ENCODE measurements at places on chromosomes 6 and 20. TPM values are rescaled to one million over a fixed set of nuclear protein-coding genes. Genes with fewer than 3 reads are reported as not detected.
A peak's percentile ranks its signal among the peaks of the same experiment; 100 is the strongest.

DNA sequence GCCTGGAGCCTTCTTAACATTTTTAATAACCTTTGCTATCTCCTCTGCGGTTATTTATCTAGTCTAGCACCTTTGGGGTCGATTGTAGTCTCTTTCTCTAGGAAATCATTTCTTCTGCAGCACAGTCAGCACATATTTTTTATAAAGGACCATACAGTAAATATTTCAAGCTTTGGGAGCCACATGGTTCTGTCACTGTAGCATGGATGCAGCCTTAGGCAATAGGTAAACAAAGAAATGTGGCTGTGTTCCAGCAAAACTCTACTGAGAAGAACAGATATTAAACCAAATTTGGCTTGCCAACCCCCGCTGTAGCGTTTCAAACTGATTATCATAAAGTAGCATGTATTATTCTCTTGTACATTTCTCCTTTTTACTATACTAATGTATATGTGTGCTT lies 95.7 kb downstream of the SLC23A2 start:
- no peak for DNase-seq

GRCh38 chr6:119285908-119286625 lies 63.5 kb downstream of the MAN1A1 start:
- DNase-seq = no peak

The IMPG1 gene
- not detected for total RNA-seq

The LY6G6F gene
- total RNA-seq = not detected

GRCh38 chr6:1399085-1399780 lies 9.9 kb downstream of the FOXF2 start:
- DNase-seq = no peak

DNA sequence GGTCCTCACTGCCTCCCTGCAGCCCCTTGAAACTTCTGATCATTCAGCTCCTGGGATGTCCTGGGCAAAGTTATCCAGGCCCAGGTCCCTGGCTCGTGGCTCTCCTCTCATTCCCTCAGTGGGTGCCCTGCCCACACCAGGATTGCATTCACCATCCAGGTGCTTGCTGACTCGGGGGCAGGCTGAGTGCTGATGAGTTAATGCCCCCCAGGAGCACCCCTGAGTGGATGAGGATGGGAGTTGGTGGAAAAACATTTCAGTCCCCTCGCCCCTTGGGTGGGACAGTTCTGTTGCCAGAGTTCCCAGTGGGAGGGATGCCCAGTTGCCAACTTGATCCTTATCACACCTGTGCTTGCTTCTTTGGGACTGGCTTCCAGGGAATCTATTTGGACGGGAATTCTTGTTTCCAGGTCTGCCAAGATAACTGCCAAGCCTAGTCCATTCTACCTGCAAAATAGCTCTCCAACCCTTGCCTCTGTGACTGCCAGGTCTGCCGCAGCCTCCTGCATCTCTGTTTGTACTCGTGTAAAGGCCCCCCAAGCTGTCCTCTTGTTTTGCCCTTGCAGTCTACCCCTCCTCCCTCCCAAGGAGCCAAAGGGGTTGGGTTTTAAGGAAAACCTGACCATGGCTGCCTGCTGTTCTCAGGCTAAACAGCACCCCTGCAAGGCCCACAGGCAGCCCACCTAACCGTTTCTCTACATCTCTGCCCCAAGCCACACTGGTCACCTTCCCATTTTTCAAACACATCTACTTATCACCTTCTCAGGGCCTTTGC lies 11.6 kb upstream of the RSPO4 start:
- no peak for DNase-seq

- no peak for DNase-seq
Measured at GRCh38 chr6:68572975-68573374, 62.1 kb upstream of the ADGRB3 start.

GRCh38 chr20:59696476-59696875 lies 92.1 kb downstream of the PHACTR3 start:
- no peak for DNase-seq

DNA sequence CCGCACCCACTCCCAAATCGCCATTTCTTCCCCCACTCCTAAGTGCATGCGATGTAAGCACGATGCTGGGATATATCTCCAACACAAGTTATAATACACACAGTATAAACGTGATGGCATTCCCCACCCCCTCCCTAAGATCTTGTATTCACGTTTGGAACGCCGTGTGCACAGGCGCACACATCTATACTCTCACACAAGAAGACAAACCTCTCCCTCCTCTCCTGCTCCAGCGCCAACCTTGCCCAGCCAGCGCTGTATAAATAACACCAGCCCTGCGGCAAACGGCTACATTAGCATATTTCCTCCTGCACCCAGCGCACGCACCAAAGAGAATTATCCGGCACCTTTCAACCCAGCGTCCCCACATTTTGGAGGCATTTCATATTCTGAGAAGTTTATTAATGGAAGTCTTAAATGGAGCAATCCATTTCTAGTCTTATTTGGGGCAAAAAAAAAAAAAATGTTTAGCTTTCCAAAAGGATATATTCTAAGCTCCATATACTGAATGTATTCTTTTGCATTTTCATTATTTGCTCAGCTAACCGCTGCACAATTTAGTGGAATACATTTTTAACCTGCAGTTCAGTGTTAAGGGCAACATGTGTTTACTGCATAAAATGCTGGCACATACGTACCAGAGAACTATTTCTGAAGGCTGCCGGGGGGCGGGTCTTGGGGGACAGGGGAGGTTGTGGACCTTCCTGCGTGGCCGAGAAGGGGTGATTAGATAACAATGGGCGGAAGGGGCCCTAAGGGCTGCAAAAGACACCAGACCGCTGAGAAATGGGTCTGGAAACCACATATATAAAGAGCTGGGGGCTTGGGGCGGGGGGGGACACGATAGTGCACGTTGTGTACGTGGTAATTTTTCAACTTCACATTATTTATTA lies 1.1 kb upstream of the SLC22A23 start:
- peak; percentile 56 for DNase-seq

Data from left lobe of liver (tissue), 2 donors.